DMS53 (cell line): ENCODE measurements at places on chromosomes 1 and 21.

DNA sequence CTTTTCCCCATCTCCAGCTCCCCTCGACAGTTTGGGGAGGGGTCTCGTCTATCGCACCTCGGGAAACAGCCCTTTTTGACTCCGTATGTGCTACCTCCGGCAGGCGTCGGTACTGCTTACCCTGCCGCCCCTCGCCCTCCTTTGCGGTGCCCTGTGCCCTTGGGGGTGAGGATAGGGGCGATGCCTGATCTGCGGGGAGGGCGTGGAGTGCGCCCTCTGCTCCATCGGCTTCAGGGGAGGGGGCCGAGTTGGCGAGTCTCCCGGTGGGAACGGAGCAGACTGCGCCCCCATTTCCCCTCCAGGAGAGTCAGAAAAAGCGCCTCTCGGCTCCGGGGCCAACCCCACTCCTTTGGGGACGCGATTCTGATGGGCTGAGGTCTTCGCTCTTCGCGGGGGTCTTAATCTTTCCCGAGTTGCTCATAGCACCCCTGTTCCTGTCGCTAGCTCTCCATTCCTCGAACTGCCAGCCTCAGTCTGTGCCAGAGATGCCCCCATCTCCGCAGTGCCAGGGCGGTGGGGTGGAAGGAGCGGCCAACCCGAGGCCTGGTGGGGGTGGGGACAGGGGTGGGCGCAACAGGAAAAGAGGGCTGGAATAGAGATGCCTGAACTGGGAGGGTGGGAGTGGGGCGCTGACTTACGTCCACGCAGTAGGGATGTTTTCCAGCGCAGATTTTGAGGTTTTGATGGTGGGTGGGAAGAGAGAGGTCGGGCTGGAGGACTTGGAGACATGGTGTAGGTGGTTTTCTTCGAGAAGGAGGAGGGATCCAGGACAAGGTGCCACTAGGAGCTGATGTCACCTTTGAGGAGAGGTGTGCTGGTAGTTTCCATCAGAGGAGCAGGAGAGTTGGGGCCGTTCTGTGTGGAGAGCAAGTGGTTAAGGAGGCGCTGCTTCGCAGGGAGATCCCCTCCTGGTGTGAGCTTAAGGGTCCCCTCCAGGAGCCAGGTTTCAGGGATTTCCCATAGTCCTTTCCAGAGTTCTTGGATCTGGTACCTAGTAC lies 674 bp downstream of the PPFIA4 start:
- DNase-seq, result no peak

DNA sequence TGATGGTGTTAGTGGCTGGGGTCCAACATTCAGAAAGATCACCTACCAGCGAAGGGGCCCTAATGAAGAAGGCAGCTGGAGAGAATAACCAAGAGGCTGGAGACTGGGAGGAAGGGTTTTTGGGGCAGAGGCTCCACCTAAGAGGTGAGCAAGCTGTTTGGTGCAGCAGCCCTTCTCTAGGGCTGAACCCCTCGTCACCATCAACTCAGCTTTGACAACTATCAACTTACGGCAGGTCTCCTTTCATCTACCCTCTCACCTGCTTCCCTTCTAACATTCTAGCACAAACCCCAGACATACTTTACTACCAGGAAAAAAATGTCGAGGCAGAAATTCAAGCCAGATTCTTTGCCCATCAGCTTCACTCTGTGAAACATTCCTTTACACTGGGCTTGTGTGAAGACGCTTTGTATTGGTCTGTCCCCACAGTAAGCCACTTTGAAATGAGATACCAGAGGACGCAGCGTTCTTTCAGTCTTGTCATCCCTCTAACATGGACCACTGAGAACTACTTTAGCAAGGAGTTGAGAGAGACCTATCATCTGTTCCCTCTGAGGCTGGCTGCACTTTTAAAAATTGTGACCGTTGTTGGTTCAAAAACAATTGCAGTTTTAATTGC lies 84.6 kb downstream of the RAVER2 start:
- DNase-seq, result no peak

- no peak for DNase-seq
Observed at GRCh38 chr1:232227306-232227705, 402.6 kb downstream of the SIPA1L2 start.

DNA sequence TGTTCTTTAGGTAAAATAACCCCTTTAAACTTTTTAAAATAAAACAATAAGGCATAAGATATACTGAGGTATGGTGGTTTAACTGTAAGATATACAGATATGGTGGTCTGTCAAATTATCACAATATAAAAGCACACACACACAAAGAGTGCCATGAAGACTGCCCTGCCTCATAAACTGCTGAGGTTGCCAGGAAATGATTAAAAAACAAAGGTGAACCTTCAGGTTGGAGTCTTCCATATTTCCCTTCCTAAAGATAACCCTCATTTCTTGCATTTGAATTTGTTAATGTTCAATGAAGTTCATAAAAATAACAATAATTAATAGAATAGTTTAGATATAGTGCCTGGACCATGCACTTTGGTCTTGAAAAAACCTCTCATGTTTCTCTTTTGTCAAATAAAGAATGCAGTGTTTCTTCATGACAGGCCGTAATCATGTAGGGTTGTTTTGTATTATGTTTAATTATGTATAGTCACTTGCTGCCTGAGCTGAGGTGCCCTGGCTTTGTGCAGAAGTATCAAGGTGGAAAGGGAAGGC lies 123.6 kb upstream of the B3GALT2 start:
- peak; percentile 57 for DNase-seq
